ELF-1 (cell line): ENCODE measurements at places on chromosomes 6 and 20.

DNA sequence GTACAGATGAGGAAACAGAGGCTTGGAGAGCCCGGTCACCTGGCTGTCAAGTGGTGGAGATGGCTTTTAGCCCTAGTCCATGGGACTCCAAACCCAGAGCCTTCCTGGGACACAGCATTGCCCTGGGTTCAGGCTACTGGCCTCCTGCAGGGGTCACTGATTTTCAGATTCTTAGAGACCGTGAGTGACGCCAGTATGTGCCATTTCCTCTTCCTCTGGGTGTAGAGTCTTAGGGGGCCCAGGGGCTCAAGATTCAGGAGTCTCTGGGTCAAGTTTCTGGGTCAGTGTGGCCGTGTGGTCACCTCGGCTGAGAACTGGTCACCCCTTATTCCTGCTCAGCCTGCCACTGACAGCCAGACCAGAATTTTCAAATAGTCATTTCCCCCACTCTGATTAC lies 574 bp downstream of the ARHGAP40 start:
- DNase-seq: no peak

DNA sequence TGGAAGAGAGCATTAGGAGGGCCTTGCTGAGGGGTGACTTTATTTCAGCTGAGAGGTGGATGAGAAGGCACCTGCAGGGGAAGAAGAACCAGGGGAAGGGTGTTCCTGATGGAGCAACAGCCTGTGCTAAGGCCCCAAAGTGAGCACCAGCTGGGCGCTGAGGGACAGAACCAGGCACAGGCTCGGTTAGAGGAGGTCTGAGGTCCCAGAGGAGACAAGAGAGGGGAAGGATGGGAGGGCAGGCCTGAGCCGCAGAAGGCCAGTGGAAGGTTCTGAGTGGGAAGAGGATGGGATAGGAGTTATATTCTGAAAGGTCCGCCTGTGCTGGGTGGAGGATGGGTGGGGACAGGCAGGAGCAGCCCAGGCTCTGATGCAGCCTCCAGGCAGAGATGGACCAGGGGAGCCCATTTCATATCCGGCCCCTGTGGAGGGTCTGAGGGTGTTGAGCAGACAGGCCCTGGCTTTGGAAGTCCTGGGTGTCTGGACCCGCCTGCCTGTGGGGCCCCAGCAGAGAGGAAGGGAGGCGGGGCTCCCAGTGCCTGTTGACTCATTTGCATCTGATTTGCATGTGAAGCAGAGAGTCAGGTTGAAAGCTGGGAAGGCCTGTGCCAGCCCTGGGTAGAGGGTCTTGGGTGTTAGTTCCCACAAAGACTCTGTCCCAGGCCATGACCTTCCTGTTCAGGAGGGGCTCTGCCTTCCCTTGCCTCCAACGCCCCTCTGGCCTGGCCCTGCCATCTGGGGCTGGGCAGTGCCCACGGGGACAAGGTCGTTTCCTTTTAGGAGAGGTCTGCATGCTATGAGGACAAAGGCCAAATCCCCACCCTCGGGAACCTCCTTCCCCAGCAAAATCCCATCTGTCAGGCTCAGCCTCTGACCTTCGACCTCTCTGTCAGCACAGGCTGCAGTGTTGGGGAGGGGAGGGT lies 10.6 kb upstream of the FAM110A start:
- no peak for DNase-seq

DNA sequence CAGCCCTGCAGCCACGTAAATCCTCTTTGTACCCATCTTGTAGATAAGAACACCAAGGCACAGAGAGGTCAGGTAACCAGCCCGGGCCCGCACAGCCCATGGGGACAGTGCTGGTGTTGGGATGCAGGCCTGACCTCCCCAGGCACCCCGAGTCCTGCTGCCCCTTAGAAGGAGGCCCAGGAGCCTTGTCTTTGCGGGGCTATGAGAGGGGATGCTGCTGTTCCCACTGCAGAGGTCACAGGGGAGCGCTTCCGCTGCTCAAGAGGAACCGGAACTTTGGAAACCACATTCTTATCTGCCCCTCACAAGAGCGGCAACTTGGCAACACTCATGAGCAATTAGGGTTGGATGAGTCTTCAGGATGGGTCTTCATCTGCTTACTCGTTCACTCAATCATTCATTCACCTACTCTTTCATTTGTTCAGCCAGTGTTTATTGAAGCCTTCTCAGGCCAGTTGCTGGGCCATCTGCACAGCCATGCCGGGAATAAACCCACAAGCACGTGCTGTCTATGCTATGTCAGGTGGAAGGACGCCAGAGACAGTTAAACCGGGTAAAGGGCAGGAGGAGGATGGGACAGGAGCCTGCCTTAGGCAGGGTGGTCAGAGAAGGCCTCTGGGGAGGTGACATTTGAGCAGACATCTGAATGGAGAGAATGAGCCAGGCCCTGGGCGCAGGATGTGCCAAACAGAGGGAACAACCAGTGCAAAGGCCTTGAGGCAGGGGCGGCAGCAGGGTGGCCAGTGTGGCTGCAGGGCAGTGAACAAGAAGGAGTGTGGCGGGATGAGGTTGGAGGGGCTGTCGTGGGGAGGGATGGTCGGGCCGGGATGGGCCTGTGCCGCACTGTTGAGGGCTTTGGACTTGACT lies 60.8 kb downstream of the RBM38 start:
- no peak for DNase-seq

DNA sequence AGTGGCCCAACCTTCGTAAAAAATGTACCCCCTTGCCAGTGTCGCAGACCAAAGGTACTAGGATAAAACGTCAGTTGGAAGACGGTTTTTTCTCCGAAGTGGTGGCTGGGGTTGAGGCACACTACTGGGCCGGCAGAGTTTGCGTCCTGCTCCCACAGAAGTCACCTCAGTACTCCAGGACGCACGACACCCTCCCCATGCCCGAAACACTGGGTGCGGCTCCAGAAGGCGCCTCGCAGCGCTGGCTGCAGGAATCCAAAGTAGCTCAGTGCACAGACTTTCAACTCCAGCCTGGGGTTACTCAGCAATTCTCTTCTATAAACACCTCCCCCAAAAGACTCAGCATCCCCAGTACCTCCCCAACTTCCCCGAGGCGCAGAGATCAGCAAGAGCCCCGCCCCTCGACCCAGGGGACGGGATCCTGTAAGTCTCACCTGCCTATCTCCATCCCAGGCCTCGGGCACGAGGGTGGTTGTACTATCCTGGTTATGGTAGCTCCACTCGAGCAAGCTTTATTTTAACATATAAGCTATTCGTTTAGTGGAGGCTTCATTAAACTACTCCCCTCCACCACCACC lies 88.2 kb downstream of the ZFP64 start:
- DNase-seq: peak; percentile 73

GRCh38 chr6:36247693-36248092 lies 22.2 kb upstream of the PNPLA1 start:
- DNase-seq: no peak

DNA sequence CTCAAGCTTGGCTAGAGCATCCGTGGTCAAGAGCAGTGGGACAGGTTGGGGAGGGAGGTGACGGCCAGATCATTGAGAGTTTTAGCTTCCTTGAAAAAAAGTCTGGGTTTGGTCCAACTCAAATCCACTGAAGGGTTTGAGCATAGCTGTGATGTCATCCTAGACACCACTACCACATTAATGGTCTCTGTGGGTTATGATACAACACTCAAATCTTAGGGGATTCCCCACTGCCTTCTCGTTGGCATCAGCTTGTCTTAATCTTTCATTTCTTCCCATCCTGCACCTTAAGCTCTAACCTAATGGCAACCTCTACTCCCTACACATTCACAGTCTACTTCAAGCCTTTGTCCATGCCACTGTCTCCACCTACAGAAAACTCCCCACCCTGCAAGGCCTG lies 77.3 kb downstream of the BMP6 start:
- DNase-seq: no peak

- no peak for DNase-seq
Measured at GRCh38 chr20:53284696-53285095, 308.9 kb downstream of the ZNF217 start.

DNA sequence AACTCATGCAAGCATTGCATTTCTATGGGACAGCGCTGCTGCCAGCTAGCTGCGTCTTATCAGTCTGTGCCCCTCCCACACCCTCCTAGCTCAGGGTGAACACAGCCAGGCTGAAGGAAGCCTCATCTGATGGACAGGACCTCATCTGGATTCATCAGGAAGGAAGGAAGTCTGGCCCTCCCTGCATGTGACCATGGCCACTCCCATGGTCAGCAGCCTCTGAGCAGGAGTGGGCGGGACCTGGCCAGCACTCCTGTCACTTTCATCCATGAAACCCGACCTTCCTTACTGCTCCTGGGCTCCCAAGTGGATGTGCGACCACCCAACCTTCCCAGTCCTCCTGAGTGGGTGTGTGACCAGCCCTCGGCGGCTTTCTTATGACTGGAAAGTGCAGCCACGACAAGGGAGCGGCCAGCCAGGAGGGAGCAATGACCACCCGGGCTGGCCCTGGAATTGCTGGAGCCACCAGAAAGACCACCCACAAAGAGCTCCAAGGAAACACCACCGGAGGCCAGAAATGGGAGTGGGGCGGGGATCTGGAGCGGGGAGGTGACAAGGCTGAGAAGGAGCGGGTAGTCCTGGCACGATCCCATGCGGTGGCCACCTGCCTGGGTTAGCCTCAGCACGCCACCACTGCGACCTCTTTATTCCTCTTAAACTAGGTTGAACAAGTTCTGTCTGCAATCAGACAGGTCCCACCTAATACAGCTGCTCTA lies 241.2 kb downstream of the TTLL2 start:
- peak; percentile 55 for DNase-seq

DNA sequence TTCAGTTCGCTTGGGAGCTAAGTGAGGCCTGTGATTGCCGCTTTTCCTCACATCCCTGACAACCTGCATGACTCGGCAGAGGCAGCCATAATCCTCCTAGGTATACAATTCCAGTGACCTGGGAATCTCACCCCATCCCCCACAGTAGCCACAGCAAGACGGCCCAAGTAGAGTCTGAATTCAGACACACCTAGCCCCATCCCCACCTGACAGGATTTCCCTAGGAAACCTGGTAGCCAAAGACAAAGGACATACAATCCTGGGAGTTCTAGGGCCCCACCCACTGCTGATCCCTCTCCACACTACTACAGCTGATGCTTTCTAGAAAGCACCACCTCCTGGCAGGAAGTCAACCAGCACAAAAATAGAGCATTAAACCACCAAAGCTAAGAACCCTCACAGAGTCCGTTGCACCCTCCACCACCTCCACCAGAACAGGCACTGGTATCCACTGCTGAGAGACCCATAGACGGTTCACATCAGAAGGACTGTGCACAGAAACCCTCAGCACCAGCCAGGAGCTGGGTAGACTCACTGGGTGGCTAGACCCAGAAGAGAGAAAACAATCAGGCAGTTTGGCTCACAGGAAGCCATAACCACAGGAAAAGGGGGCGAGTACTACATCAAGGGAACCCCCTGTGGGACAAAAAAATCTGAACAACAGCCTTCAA lies 17.9 kb upstream of the RUNX2 start:
- DNase-seq: peak; percentile 11

DNA sequence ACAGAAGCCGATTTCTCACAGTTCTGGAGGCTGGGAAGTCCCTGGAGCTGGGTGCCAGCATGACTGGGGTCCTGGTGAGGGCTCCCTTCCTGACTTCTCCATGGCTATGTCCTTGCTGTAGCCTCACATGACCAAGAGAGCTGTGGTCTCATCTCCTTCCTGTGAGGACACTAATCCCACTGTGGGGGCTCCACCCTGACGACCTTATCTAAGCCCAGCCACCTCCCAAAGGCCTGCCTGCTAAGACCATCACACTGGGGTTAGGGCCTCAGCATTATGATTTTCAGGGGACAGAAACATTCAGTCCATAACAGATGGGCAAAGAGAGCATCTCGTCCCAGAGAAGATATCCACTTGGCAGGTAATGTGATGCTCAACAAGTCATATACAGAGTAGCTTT lies 16.8 kb downstream of the RPP40 start:
- no peak for DNase-seq

- peak; percentile 60 for DNase-seq
Measured at GRCh38 chr6:88983532-88983931, 20.1 kb upstream of the RNGTT start.

DNA sequence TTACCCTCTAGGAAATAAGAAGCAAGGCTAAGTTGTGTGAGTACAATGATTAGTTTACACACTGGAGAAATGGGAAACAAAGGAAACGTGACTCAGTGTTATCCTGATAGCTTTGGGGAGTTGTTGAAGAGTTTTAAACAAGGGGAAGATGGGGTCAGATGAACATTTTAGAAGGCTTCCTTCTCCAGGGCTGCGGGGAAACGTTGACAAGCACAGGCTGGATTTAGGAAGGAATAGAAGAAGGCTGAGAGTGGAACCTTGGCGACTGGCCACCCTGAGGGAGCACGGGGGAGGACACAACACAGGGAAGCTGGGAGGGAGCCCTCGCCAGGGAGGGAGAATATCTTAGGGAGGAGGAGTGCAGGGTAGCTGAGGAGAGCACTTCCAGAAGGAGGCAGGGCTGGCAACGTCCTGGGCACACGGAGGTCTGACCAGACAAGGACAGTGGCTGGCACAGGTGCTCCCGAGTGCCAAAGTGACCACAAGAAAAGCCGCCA lies 134.7 kb downstream of the AIG1 start:
- DNase-seq: no peak

GRCh38 chr6:125947615-125948014 lies 9.0 kb upstream of the HINT3 start:
- DNase-seq: no peak

DNA sequence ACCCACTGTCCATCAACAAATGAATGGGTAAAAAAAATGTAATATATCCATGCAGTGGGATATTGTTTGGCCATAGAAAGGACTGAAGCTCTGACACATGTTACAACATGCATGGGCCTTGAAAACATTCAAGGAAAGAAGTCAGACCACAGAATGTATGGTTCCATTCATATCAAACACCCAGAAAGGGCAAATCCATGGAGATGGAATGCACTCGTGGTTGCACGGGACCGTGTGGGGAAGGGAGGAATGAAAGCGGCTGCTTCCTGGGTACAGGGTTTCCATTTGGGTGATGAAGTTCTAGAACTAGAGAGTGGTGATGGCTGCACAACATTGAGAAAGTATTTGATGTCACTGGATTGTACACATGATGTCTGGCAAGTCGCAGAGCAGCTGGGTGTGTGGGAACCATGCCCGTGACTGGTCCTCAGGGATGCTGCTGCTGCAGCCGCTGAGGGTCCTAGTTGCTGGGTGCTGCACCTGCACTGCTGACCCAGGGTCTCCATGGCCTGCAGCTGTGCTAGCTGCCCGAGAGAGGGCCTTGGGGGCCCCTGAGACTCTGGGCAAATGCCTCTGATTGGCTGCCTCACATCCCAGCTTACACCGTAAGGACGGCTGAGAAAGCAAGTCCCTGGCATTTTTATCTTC lies 220.3 kb downstream of the NRN1 start:
- no peak for DNase-seq
